ENCODE measurements at places on chromosomes 4 and X.
A peak's percentile ranks its signal among the peaks of the same experiment; 100 is the strongest.

- DNase-seq, result no peak
Measured at GRCh38 chr4:151267104-151267503, 9.9 kb upstream of the PRSS48 start.

DNA sequence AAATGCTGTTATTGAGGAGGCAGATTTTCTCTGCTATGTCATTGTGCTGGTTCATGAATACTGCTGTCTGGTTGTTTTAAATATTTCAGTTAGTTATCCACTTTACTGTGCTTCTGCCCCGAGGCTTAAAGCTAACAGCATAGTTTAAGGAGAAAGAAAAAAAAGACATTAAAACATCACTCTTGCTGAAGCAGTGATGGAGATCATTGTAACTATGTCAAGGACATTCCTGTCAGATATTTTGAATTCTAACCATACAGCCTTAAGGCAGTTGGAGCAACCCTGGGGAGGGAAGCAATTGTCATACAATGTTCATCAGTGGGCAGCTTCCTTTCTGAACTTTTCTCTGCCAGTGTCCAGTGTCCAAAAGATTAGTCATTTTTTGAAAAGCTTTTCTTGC, 199.0 kb upstream of the DDX53 start:
- DNase-seq, result peak; percentile 38

DNA sequence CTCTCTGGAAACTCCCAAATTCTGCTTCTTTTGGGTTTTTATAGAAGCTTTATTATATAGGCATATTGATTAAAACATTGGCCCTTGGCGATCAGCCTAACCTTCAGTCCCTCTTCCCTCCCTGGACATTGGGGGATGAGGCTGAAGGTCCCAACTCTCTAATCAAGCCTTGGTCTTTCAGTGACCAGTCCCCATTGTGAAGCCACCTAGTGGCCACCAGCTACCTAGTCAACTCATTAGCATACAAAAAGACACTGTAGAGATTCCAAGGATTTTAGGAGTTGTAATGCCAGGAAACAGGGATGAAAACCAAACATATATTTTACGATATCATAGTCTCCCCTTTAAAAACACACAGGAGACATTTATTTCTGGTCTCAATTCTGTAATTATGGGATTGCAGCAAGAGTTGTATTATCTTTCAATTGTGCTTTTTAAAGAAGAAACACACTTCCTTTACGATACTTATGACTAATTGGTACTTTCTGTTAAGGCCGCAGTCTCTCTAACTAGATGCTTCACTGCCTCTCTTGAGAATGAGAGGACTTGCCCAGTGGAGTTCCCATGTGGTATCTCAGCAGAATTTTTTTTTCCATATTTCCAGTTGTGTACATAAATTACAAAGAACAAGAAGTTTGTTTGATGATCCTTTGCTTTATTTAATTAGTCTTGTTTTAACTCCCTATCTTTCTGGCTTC, 58.2 kb downstream of the WDR17 start:
- DNase-seq, result peak; percentile 54

DNA sequence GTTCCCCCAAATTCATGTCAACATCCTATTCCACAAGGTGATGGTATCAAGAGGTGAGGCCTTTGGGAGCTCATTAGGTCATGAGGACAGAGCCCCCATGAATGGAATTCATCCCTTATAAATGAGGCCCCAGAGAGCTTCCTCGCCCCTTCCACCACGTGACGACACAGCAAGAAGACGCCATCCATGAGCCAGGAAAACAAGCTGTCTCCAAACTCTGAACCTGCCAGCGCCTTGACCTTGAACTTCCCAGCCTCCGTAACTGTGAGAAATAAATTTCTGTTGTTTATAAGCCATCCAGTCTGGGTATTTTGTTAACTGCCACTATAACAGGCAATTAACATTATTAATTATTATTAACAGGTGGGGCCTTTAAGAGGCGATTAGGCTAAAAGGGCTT, 5.8 kb downstream of the AGA start:
- DNase-seq, result no peak

DNA sequence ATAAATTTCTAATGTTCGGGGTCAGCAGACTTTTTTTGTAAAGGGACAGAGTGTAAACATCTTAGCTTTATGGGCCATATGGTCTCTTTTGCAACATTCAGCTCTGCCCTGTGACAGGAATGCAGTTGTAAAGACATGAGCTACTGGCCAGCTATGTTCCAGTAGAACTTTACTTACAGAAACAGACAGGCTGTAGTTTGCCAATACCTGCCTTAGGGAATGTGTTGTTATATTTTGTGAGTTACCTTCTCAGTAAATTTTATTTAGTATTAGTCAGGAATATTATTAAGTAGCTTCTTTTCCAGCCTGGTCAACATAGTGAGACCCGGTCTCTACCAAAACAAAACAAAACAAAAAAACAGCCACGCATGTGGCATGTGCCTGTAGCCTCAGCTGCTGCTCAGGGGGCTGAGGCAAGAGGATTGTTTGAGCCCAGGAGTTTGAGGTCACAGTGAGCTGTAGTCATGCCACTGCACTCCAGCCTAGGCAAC, 48.7 kb downstream of the HTT start:
- no peak for DNase-seq
